ENCODE measurements at places on chromosomes 1 and 21.
A peak's percentile ranks its signal among the peaks of the same experiment; 100 is the strongest.

DNA sequence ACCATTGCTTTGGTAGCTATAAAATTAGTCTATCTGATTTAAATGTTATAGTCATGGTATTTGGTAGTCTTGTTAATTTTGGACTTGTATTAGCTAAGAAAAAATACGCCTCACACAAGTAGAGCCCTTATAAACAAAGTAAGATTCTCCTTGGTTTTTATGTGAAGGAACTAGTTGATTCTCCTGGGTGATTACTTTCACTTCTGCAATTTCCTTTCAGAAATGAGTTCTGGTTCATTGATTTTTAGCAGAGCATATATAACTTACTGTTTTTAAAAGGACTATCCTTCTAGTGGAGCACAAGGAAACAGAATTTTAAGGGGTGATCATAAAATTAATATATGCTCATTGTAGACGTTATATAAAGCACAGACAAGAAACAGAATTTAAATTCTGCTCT lies 120.1 kb downstream of the BACH1 start:
- no peak for DNase-seq

- no peak for DNase-seq
Observed at GRCh38 chr1:23963617-23964234, 4.1 kb downstream of the PNRC2 start.

GRCh38 chr1:20785907-20786252 lies 1.2 kb downstream of the HP1BP3 start:
- no peak for DNase-seq

DNA sequence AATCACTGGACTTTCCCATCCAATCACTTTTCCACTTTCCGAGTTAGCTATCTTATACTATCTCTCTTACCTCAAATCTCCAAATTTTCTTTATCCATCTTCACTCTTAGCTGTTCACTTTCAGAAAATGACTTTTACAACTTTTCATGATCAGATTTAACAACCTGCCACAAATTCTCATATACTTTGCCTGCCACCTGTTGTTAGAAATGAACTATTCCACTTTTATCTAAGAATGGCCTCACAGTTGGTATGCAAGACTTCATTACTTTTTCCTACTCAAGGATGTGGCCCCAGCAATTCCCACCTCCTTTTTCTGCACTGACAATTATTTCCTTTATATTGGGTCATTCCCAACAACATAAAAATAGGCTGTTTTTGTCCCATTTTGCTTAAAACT lies 93.6 kb upstream of the DEPDC1 start:
- DNase-seq, result no peak

- DNase-seq, result no peak
Observed at GRCh38 chr1:37734629-37735591, 30.0 kb downstream of the EPHA10 start.

- DNase-seq, result peak; percentile 89
Observed at GRCh38 chr1:170698301-170699275, 34.7 kb downstream of the PRRX1 start.

GRCh38 chr1:172004671-172005070 lies 163.4 kb downstream of the DNM3 start:
- DNase-seq, result no peak

DNA sequence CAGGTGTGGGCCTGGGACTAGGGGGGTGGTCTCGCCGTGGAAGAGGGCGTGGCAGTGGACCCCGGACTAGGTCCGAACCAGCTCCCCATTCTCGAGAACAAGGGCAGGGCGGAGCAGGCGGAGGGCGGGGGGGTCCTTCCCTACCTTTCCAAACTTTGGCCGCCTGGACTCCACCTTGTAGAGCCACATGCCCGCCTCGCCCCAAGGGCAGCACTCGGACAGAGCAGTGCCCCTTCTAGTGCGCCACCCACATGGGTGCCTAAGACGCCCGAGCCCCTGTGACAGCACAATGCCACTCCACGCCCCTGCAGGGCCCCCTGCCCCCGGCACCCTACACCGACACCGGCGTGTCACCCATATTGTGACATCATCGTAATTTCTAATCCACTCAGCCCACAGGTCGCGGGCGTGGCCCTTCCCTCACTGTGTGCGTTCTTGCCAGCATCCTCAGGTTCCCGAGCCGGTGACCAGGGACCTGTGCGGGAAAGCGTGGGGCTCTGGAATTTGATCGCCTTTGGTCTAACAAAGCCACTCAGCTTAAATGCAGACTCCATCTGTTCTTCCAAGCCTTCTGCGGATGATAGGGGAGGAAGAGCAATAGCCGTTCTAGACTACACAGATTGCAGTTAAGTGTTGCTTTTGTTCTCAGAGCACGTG lies 553 bp upstream of the STMN1 start:
- DNase-seq, result no peak

DNA sequence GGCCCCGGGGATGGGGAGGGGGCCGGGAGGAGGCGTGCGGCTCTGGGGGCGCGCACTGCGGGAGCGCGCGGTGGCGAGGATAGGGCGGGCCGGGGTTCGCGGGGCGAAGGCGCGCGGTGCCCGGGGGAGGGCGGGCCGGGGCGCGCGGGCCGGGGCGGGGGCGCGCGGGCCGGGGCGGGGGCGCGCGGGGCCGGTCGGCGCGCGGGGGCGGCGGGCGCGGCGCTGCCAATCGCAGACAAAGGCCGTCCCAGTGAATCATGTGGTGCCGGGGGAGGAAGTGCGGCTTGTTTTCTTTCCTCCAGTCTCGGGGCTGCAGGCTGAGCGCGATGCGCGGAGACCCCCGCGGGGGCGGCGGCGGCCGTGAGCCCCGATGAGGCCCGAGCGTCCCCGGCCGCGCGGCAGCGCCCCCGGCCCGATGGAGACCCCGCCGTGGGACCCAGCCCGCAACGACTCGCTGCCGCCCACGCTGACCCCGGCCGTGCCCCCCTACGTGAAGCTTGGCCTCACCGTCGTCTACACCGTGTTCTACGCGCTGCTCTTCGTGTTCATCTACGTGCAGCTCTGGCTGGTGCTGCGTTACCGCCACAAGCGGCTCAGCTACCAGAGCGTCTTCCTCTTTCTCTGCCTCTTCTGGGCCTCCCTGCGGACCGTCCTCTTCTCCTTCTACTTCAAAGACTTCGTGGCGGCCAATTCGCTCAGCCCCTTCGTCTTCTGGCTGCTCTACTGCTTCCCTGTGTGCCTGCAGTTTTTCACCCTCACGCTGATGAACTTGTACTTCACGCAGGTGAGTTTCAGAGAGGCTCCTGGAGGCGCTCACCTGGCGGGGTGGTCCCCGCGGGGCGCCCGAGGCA lies at the start of gene GPR137B:
GPR137B (plus strand) TSS at position 287 of the 851 bp plus-strand sequence; CDS start at position 371, 84 bp downstream.
- DNase-seq, result peak; percentile 38

DNA sequence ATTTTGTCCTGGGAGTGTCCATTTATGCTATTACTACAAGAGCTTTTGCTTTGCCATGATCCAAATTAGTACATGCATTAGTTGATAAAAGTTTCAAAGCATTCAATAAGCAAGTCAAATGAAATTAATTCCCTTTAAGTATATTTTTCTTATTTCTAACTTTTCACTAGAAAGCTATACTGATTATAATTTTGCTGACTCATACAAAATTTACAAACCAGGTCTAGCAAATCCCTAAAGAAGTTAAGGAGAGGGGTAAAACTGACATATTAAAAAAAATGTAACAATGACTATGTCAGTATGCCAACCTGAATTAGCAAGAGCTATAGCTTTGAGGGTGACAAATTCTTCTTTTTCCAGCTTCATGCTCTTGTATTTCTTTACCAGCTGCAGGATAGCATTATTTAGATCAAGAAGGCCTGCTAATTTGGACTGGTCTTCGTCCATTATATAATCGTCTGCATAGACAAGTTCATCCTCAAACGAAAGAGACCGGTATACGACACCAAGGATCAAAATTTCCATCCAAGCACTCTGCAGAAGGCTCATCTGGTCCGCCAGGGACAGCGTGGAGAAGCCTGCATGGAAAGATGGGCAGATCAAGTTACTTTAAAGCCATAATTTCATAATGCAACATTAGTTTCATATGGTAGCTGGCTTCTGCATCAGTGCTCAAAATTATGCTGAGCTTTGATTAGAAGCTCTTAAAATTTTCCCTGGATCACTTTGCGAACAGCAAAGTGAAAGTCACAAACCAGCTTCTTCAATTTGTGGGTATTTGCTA lies 95.8 kb upstream of the USH2A start:
- DNase-seq, result no peak

GRCh38 chr1:3744646-3745045 lies 7.6 kb upstream of the CCDC27 start:
- no peak for DNase-seq

DNA sequence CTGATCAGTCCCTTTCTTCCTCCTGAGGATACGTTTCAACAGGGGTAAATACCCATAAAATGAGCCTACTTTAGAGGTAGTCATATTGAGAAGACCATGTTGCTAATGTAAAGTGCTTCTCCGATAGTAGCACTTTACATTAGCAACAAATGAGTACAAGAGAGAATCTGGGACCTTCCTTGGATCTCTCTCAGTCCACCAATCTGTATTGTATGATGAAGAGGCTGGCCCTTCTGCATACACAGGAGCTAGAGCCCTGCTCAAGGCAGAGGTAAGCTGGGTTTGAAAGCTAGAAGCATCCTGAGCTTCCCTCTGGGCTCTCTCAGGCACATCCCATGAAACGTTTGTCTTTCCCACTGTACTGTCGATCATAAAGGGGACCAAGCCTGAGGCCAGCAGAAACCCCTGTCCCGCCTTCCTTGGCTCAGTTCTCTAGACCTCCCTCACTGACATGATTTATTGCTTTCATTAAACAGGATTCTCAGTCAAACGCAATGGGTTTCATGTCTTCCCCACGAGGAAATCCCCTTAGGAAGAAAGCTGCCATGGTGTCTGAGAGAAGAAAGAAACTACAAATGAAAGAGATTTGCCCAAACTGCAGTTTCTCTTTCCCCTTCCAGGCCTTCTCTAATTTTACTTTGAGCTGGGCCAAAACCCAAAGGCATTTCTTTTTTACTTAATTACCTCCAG lies 62.8 kb upstream of the BCAR3 start:
- DNase-seq, result peak; percentile 43

DNA sequence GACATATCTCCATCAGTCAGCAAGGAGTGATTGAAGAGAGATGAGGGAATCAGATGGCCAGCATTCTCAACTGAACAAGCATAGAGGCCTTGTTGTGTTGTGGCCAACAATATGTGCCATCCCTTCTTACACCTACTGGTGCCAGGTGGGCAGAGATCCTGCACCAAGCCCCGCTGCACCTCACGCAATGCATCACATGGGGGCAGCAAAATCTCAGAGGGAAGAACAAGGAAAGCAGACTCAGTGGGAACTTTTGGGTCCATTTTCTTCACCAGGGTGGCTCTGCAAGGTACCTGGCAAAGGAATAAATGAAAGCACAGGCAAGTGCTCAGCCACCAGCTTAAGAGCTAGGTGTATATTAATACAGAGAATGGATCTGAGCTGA lies 33.2 kb downstream of the HSD3B2 start:
- DNase-seq, result no peak

DNA sequence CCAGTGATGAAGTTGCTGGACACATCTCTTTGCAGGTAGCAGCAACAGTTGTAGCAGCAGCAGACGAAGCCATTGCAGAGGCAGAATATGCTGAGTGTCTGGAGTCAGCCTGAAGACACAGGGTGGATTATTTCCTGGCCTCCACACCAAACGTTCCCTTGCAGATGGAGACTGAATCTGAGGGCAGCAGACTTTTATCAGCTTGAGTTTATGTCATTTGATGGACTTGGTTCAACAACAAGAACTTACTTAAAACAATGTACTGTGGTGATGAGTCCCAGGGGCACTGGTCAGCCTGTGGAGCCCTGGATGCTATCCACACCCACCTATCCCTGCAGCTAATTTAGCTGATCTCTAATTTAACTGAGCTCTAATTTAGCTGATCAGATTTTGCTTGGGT lies 17.1 kb upstream of the MPZL1 start:
- DNase-seq, result no peak

DNA sequence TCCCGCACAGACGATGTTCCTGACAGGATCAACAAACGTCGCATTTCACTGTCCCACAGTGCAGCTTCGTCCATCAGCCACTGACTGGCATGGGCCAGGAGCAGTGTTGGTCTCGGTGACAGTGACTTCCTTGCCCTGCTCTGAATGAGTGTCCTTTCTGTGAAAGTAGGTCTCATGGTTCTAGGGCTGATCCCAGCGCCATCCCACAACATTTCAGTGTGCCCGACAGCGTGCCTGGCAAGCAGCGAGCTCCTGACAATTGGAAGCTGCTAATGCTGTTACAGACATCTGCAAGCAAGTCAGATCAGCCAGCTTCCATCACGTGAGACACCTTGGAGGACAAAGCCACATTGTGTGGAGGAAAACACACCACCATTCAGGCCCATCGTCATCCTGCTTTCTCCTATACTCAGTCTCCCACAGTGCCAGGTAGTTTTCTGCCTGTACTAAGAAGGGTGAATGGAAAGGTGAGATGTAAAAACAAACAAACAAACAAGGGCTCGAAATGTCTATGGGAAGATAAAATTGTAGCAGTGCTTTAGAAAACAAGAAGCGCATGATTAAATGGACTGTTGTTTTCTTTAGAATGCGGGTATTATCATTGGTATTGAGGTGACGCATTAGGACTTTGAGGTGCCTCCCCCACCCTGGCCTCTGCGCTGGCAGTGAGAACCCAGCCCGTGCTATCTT lies 21.9 kb downstream of the ERRFI1 start:
- DNase-seq, result no peak

DNA sequence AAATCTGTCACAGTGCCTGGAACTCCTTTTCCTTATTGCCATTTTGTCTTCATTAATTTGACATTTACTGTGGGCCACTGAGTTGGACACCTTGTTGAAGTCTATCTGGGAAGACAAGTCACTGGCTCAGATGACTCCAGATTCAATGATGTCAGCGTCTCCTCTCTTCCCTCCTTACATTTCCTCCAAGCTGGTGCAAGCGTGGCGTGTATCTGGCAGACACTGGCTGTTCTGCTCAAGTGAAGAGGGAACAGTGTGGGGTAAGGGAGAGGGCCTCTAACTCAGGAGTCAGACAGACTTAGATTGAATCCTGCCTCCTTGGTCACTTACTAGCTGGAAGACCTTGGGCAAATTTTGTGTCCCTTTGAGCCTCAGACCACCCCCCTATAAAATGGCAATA lies 8.7 kb upstream of the ZNF691 start:
- no peak for DNase-seq

GRCh38 chr1:113369699-113370098 lies 20.6 kb upstream of the MAGI3 start:
- no peak for DNase-seq

DNA sequence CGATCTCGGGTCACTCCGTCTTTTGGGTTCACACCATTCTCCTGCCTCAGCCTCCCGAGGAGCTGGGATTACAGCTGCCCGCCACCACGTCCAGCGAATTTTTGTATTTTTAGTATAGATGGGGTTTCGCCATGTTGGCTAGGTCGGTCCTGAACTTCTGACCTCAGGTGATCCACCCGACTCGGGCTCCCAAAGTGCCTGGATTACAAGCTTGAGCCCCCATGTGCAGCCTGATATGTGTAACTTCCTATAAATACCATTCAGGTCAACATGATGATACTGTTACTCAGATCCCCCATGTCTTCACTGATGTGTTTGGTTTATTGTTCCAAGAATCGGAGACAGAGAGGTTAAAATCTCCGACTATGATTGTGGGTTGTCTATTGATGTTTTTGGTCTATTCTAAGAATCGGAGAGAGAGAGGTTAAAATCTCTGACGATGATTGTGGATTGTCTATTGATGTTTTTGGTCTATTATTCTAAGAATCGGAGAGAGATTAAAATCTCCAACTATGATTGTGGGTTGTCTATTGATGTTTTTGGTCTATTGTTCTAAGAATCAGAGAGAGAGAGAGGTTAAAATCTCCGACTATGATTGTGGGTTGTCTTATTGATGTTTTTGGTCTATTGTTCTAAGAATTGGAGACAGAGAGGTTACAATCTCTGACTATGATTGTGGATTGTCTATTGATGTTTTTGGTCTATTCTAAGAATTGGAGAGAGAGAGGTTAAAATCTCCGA lies 17.0 kb downstream of the C1orf159 start:
- DNase-seq, result no peak
